Fibroblast of skin of right biceps (primary cell): ENCODE measurements at places on chromosomes 5 and 9.

- no peak for DNase-seq
Measured at GRCh38 chr9:1179366-1179765, 129.2 kb downstream of the DMRT2 start.

- DNase-seq: no peak
Measured at GRCh38 chr5:54915466-54916027, 69.8 kb downstream of the ESM1 start.

- DNase-seq: peak; percentile 52
Measured at GRCh38 chr9:13524245-13524644, 244.8 kb upstream of the MPDZ start.

GRCh38 chr5:174828804-174829510 is 104.6 kb downstream of the MSX2 start:
- peak; percentile 60 for DNase-seq

DNA sequence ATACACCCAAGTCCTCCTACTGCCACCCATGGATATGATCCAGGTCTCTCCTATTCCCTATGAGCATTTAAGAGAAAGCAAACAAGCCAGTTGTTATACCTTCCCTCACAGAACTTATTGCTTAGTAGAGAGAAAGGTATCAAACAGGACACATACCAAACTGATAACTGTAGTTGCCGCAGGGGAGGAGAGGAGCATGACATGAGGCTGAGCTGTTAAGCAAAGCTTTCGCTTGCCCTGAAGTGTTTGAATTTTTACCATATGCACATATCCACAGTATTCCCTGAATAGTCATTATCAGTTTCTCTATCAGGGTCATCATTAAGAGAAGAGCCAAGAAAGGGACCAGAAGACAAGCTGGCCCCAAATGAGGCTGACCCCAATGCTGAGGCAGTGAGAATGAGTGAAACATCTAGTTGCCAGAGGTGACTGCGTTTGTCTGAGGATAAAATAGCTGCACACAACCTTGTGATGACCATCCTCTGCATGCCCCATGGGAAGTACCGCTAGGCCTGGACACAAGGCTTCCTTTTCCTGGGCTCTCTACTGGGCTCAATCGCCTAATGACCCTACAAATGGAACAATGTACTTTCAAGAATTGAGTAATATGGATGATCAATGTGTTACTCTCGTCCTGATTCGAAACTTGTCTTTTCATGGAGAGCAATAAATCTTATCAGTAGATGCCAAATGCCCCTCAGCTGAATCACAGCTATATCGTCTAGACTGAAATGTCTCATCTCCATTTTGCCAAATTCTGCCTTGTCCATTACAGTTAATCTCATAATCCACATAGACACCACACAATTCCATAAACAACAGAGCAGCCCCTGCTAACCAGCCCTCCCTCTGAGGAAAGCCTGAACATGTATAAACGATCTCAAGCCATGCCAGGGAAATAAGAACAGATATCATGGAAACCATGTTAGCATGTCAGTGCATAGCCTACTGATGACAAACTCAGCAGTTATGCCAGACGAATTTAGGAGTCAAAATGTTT is 4.3 kb upstream of the IFNK start:
- peak; percentile 54 for DNase-seq

DNA sequence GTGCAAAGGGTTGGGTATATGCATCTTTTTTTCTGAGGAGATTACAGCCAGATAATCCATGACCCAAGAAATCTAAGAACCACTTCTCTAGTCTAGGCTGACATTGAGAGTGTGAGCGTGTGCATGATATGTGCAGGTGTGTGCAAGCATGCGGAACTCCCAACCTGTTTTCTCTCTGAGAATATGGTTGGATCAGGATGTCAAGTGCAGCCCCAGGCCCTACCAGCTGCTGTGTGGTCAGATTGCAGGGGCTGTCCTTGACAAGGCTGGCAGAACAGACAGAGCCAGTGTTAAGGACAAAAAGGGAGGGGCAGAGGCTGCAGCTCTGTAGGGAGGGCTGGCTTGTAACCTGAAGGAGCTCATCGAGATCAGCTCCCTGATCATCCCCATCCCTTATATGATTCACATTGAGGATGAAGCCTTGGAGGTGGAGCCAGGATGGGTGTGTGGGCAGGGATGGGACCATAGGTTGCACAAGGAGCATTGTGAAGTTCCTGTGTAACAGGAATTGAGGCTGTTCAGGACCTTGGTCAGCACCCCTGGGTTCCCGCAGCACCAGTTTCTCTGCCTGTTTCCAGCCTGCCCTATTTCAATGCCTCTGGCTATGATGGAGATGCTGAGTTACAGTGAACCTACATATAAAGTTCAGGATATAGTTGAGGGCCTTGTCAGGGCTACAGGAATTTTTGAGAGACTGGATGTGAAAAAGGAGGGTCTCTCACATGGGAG is 52.6 kb upstream of the ARAP3 start:
- DNase-seq: peak; percentile 57

DNA sequence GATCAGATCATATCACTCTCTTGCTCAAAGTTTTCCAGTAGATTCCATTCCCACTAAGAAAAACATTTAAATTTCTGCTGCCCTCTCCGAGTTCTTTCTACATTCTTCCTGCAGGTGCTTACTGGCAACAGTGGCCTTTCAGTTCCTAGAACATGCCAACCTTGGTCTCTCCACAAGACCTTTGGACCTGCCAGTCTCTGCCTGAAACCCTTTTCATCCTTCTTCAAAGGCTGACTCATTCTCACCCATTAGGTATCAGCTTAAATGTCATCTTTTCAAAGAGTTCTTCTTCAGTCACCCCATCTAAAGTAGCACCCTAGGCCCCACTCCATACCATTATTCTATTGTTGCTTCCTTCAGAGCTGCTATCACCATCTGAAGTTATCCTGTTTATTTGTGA is 21.8 kb downstream of the PPIC start:
- no peak for DNase-seq

GRCh38 chr5:97181856-97182545 is 1.0 kb downstream of the RIOK2 start:
- DNase-seq: no peak

GRCh38 chr5:105503950-105504349 is 1941.4 kb upstream of the NUDT12 start:
- DNase-seq: peak; percentile 54

DNA sequence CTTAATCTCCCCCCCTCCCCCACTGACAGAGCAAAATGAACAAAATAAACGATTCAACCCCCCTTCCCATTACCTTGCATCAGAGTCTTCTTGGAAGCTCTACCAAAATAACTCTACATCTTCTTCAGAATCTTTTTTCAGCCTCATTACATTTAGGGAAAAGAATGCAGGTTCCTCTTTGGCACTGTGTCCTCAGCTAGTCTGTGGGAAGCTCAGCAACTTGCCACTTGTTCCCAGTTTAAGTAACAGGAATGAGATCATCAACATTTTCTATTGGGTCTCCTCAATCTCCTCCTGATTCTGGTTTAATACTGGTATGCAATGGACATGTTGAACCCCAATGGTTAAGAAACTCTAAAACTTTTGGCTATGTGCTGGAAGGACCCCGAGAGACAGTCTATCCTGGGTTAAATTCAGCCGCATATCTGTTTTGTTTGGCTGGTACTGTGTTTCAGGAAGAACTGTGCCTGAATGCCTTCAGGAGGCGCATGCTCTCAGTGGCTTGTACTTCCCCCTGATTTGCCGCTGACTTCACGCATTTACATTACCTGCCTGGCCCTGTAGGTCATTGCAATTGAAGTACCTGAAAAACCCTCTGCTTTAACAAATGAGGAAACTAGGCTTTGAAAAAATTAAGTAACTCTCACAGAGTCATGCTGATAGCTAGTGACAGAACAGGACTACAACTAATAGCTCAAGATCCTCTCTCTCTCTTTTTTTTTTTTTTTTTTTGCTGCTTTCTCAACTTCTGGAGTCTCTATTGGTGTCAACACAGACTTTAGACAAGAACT is 78.1 kb upstream of the HMHB1 start:
- peak; percentile 47 for DNase-seq

DNA sequence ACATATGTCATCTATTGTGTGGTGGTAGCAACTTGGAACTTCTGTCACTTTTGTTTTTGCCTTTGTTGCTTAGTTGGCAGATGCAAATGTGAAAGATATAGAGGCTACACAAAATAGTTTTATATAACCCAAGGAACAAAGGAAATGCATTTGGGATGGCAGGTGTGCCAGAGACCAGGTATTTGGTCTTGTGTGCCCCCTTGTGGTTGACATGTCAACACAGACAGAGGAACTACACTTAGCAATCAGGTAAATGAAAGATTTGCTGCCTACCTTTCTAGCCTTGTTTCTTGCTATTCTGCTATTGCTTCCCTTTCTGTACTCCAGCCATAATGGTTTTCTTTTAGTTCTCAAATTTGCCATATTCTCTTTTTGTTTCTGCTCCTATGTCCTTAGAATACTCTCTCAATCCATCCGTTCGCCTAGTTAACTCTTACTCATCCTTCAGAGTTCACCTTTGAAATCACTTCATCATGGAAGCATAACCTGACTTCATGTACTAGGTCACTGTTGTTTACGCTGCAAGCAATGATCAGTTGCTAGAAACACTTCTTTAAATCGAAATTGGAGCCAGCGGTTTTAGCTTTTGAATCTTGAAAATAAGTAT is 119.5 kb downstream of the TRPM3 start:
- no peak for DNase-seq

GRCh38 chr9:116232424-116233159 is 79.0 kb downstream of the PAPPA start:
- peak; percentile 79 for DNase-seq

DNA sequence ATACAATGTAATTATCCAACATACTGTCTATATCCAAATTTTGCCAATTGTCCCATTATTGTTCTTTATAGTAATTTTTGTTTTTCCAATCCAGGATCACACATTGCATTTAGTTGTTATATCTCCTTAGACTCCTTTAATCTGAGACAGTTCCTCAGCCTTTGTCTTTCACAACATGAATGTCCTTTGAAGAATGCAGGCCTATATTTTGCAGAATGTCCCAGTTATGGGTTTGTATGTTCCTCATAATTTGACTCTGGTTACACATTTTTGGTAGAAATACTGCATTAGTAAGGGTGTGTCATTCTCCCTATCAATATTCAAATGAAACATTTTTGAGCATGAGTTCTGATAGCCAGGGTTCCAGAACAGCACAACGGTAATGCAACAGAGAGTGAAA is 6.7 kb downstream of the CD180 start:
- DNase-seq: no peak

DNA sequence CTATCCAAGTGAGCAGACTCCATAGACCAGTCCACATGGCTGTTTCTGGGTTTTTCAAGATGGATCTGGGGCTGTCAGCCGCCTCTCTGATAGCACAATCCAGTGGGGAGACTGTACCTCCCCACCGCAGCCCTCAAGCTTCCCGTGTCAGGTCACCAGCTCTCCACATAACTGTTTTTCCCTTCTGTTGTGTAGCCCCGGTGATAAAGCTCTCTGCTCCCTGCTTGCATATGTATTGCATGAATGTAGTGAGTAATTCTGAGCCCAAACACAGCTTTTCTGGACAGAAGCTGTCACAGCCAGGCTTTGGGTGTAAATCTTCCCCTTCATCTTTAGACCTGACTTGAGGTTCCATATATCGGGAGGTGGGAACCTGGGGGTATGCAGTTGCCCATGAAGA is 23.1 kb upstream of the CFAP157 start:
- peak; percentile 62 for DNase-seq

DNA sequence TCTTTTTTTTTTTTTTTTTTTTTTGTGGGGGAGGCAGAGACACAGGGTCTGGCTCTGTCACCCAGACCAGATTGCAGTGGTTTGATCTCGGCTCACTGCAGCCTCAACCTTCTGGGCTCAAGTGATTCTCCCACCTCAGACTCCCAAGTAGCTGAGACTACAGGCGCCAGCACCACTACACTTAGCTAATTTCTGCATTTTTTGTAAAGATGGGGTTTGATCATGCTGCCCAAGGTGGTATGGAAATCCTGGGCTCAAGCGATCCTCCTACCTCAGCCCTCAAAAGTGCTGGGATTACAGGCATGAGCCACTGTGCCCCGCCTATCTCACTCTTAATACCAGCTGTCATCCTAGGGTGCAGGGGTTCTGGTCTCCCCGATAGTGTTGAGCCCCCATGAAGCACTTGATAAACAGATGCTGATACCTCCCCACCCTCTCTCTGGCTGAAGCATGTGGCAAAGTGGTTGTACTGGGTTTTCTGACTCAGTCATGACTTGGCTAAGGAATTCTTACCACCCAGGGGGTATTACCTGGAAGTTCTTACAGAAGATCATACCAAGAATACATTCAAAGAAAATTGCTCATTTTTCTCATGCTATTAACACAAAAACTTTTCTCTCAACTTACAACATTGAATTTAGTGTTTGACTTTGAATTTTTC is 110.2 kb upstream of the DAPK1 start:
- peak; percentile 47 for DNase-seq

DNA sequence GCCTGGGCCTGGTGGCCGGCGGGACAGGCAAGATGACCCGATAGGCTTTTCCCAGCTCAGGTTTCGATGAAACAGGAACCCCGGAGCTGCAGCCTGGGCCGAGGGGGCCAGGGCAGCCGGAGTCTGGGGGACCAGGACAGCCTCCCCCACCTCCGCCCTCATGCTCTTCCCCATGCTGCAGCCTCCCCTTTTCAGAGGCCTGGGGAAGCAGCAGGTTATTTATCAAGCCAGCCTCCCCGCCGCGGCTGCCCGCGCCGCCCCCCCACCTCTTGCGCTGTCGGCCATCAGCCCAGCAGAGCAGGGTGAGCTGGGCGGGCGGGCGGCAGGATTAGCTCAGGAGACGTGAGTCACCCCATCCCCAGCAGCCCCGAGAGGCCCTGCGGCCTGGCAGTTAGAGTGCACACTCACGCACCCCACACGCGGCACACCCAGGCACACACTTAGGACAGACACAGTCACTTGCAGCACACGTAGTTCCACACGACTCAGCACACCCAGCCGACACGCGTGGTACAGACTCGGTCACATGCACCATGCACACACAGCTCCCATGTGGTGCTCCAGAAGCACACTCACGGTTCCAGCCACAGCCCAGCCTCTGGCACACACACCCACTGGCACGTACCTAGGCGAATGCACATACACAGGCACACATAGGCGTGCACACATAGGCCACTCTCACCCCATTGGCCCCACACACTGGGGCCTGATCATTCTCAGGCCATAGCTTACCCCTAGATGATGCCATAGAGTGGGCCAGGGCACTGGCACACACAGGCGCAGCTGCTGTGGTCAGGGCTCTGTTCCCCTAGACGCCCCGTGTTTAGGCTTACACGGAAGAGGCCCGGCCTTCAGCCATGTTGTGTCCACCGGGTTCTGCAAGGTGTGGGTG is 13.0 kb downstream of the CXXC5 start:
- peak; percentile 97 for DNase-seq

GRCh38 chr5:14445576-14446290 is 135.9 kb upstream of the OTULINL start:
- DNase-seq: peak; percentile 83

DNA sequence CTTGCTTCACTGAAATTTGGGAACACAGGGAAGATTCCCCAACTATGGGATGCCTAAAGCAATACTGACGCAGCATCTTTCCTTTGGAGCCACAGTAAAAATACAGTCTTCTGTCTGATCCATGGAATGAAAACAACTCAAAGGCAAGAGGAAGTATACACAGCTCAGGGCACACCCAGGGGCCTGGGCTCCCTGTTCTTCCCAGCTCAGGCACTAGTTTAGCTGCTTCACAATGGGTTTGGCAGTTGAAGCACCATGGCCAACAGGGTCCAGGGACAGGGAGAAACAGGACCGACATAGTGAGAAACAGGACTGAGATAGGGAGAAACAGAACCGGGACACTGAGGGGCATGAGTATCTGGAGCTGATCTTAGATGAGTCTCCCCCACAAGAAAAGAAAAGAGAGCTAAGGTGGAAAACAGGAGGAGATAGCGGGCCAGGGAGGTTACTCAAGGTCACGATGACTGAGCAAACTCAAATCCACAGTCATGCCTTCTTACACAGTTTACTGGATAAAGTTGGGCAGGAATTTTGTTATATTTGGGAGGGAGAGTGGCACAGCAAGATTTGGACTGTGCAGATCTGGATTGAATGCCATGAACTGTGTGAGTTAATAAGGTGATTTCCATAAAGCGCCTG is 198.8 kb downstream of the SMARCA2 start:
- no peak for DNase-seq
